ENCODE measurements at places on chromosomes 3 and 15.

DNA sequence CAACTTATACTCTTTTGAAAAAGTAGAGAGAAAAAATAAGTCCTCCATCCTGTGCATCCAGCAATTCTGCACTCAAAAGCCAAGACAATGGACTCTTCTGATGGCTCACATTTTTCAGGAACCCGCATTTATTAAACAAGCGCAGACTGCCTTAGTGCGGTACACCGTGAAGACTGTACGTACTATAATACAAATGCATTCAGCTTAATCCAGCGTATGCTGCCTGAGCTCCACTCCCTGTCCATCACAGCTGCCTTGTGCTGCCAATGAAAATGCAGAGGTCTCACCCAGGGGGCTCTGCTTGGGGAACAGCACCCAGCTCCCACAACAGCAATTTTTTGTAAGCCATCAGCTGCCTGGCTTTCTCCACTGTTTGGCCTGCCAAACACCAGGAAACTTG is 350.9 kb downstream of the ULK4 start:
- no peak overlapping the region for H3K4me3 ChIP-seq
- peaks cover 6% of the 10 kb centered on the region for H3K4me1 ChIP-seq
- no peaks in the 10 kb centered on the region for H3K27me3 ChIP-seq
- no peak for DNase-seq
- H3K27ac ChIP-seq: no peak overlapping the region

- no peak for DNase-seq
- no peaks in the 10 kb centered on the region for H3K36me3 ChIP-seq
- no peak overlapping the region for H3K27ac ChIP-seq
- H3K4me1 ChIP-seq: peaks cover 75% of the 10 kb centered on the region
- H3K4me3 ChIP-seq: peak overlapping the region; percentile 16
Observed at GRCh38 chr3:32856355-32856889, 38.6 kb downstream of the TRIM71 start.

DNA sequence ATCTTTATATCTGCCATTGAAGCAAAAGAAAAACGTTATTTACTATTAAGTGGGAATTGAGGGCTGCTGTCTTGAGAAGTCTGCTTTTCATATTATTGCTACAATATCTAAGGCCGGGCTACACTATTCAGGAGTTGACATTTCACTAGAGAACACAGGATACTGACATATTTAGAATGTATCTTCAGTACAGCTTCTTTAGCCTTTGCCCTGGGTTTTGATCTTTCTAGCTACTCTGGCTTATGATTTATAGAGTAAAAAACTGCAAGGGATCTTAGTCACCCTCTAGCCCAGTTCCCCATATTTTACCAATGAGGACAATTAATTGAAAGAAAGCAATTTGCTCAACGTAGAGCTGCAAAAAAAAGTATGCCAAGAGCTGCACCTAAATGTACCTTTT is 307.4 kb upstream of the DPPA4 start:
- no peak for DNase-seq
- no peak overlapping the region for H3K27ac ChIP-seq
- H3K27me3 ChIP-seq: no peaks in the 10 kb centered on the region
- no peaks in the 10 kb centered on the region for H3K4me1 ChIP-seq
- no peak overlapping the region for H3K4me3 ChIP-seq

DNA sequence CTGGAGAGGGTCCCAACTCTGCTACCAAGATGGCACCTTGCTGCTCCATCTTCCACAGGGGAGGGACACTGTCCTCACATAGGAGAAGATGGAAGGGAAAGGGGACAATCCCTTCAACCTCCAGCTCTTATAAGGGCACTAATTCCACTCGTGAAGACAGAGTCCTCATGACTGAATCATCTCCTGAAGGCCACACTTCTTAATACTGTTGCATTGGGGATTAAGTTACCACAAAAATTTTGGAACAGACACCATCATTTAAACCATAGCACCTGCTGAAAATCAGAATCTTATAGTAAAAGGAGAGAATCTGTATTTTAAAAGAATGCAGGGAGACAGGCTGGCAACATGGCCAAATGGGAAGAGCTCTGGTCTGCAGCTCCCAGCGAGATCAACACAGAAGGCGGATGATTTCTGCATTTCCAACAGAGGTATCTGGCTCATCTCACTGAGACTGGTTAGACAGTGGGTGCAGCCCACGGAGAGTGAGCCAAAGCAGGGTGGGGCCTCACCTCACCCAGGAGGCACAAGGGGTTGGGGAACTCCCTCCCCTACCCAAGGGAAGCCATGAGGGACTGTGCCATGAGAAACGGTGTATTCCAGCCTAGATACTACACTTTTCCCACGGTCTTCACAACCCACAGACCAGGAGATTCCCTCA is 69.4 kb upstream of the LIPC start:
- no peaks in the 10 kb centered on the region for H3K4me1 ChIP-seq
- H3K36me3 ChIP-seq: peaks cover 4% of the 10 kb centered on the region
- no peak overlapping the region for H3K27ac ChIP-seq
- H3K4me3 ChIP-seq: no peak overlapping the region
- no peak for DNase-seq
- H3K27me3 ChIP-seq: no peaks in the 10 kb centered on the region

- no peak overlapping the region for H3K4me3 ChIP-seq
- H3K27me3 ChIP-seq: peaks cover 11% of the 10 kb centered on the region
- no peak overlapping the region for H3K27ac ChIP-seq
- no peaks in the 10 kb centered on the region for H3K4me1 ChIP-seq
- no peak for DNase-seq
- H3K36me3 ChIP-seq: no peaks in the 10 kb centered on the region
Observed at GRCh38 chr3:157650172-157650571, 147.0 kb upstream of the VEPH1 start.

- H3K27me3 ChIP-seq: peaks cover 37% of the 10 kb centered on the region
- no peak for DNase-seq
- no peaks in the 10 kb centered on the region for H3K36me3 ChIP-seq
- no peaks in the 10 kb centered on the region for H3K4me1 ChIP-seq
- H3K27ac ChIP-seq: no peak overlapping the region
Observed at GRCh38 chr3:21839176-21839575, 88.2 kb upstream of the ZNF385D start.

- H3K4me1 ChIP-seq: peaks cover 39% of the 10 kb centered on the region
- H3K36me3 ChIP-seq: peaks cover 2% of the 10 kb centered on the region
- no peaks in the 10 kb centered on the region for H3K27me3 ChIP-seq
- H3K27ac ChIP-seq: no peak overlapping the region
- no peak overlapping the region for H3K4me3 ChIP-seq
Observed at GRCh38 chr3:150077581-150078247, 107.0 kb upstream of the PFN2 start.

GRCh38 chr3:70990185-70990584 is 593.3 kb downstream of the FOXP1 start:
- H3K27me3 ChIP-seq: no peaks in the 10 kb centered on the region
- H3K27ac ChIP-seq: no peak overlapping the region
- no peak overlapping the region for H3K4me3 ChIP-seq
- H3K36me3 ChIP-seq: peaks cover 13% of the 10 kb centered on the region
- no peak for DNase-seq

DNA sequence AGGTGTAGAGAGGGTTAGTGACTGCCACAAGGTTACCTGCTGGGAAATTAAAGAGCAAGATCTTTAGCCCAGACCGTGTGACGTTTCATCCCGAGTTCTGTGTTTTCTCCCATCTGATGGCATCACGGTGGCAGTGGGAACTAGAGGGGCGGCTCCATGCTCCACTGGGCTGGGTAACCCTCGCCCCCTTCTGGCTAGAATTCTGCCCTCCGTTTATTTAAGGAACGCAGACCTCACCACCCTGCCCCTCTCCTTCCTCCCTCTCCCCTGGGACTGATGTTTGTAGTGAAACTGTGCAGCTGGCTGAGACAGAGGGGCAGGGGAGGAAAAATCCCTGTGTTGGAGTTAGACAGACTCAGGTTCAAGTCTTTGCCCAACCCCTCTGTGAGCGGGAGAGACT is 65.6 kb downstream of the ITGA11 start:
- no peak overlapping the region for H3K27ac ChIP-seq
- no peak overlapping the region for H3K4me3 ChIP-seq
- H3K27me3 ChIP-seq: no peaks in the 10 kb centered on the region
- H3K36me3 ChIP-seq: no peaks in the 10 kb centered on the region
- H3K4me1 ChIP-seq: peaks cover 27% of the 10 kb centered on the region
- DNase-seq: no peak

GRCh38 chr3:138011722-138012121 is 1.8 kb downstream of the CLDN18 start:
- no peaks in the 10 kb centered on the region for H3K4me1 ChIP-seq
- H3K27ac ChIP-seq: no peak overlapping the region
- no peak for DNase-seq
- no peak overlapping the region for H3K4me3 ChIP-seq

DNA sequence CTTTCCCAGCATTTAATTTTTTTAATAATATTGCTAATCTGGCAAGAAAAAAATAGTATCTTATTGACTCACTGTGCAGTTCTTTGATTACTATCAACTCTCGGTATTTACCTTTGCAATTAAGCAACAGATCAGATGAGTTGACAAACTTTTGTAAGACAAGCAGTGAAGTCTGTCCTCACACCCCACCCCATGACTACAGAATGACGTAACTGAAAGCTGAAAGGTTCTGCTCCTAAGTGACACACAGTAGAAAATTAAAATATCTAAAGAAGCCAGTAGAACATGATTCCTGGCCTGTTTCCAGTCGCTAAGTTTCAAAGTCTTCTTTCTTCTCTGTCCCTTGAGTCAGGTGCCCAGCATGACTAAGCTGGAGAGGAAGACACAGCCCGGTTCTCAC is 135.5 kb downstream of the STT3B start:
- H3K4me1 ChIP-seq: peaks cover 1% of the 10 kb centered on the region
- H3K27me3 ChIP-seq: no peaks in the 10 kb centered on the region
- H3K27ac ChIP-seq: no peak overlapping the region
- peaks cover 3% of the 10 kb centered on the region for H3K36me3 ChIP-seq
- no peak for DNase-seq

DNA sequence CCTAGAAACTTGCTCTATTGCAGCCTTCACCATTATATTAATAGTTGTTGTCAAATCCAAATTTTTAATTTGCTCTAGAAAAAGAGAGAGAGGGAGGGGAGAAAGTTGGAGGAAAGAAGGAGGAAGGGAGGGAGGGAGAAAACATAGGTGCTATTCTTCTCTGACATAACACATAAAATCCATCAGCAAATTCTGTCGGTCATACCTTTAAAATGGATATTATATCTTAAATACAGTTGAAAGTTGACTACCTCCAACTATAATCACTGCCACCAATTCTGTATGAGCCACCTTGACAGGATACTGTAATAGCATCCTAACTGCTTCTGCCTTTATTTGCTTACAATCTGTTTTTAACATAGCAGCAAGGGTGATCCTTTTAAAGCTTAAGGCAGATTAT is 314.7 kb upstream of the ALCAM start:
- H3K4me3 ChIP-seq: no peak overlapping the region
- H3K36me3 ChIP-seq: no peaks in the 10 kb centered on the region
- H3K27me3 ChIP-seq: no peaks in the 10 kb centered on the region
- H3K4me1 ChIP-seq: no peaks in the 10 kb centered on the region
- DNase-seq: no peak
- no peak overlapping the region for H3K27ac ChIP-seq

DNA sequence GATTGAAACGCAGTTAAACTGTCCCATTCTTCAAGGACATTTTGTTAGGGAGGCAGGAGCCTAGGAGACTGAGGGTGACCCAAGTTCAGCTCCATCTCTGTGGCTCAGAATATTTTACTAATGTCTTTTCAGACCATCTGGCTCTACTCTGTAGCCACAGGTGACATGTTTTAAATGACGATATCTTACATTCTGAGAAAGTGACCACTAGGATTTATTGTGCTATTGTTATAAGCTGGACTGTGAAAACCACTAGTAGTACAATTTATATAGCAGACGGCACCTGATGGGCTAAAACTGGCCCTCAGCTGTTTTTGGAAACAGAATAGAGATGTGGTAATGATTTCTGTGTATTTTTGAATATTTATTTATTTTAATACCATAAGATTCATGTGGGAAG is 55.5 kb downstream of the MCF2L2 start:
- DNase-seq: no peak
- H3K27me3 ChIP-seq: peaks cover 2% of the 10 kb centered on the region
- no peak overlapping the region for H3K27ac ChIP-seq
- no peaks in the 10 kb centered on the region for H3K36me3 ChIP-seq
